ENCODE measurements at places on chromosomes 16 and 17.

DNA sequence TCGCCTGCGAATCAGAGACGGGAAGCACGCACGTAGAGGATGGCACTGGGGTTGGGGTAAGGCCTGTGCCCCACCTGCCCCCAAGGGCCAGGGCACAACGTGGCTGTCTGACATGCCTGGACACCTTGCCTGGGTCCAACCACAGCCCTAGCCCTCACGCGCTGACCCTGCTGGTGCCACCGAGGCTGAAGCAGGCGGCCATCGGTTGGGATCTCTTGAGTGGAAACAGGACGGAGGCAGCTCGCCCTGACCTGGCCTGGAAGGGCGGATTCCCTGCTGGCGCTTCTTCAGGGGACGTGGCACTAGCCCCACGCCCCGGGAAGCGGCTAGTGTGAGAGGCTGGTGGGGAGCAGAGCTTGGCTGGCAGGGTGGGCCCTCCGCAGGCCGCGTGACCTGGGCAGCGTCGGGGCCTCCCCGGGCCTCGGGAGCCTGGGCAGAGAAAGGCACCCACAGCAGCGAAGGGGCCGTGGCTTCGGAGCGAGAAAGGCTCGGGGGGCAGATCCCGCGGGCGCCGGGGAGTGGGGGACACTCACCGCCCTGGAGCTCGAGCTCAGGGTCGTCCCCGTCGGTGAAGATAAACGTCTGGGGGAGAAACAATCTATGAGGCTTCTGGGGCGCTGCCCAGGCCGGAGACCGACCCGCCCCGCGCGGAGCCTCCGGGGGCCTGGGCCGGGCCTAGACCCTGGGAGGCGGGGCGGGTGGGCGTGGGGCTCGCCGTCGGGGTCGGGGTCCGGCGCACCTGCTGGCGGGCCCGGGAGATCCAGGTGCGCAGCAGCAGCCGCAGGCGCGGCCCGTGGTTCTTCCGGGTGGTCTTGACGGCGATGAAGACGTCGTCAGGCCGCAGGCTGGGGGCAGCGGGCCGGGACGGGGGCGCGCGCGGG is 610 bp downstream of the RFNG start:
- DNase-seq: no peak

GRCh38 chr17:14910916-14911315 is 354.2 kb downstream of the PMP22 start:
- DNase-seq: no peak

GRCh38 chr16:9429646-9430330 is 338.3 kb downstream of the HAPSTR1 start:
- DNase-seq: no peak

DNA sequence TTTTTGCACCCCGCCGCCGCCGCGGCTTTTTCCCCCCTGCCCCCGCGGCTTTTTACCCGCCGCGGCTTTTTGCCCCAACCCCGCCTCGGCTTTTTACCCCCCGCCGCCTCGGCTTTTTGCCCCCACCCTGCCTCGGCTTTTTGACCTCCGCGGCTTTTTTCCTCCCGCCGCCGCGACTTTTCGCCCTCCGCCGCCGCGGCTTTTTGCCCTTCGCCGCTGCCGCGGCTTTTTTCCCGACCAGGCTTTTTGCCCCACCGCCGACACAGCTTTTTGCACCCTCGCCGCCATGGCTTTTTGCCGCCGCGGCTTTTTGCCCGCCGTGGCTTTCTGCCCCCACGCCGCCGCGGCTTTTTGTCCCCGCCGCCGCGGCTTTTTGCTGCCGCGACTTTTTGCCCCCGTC is 137.0 kb upstream of the TP53TG3D start:
- no peak for DNase-seq

DNA sequence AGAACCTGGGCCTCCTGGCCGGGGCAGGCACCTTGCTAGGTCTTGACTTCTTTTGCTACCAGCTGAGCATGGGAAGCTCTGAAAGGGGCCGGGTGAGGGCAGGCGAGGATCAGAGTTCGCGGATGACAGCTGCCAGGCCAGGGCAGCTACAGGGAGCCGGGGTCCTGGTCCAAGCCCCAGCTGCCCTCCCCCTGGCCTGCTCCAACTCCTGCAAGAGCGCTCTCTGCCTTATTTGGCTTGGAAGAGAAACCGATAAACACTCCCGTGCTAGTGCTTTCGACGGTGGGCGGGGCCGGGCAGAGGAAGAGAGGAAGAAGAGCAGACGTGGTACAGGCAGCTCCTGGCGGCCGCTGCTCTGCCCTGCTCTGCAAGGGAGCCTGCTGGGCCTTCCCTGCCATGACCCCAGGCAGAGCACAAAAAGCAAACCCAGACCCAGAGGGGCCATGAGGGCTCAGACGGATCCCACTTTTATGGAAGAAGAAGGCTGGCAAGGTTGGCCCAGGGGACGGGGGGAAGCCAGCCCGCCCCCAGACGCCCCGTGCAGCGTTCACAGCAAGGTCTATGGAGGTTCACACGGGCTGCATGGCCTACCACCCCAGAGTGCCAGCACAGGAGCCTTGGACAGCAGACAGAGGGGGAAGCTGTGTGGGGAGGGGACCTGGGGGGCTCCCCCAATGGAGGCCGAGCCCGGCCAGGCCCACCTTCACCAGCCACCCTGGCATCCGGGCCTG is 25.6 kb downstream of the PIEZO1 start:
- DNase-seq: no peak

DNA sequence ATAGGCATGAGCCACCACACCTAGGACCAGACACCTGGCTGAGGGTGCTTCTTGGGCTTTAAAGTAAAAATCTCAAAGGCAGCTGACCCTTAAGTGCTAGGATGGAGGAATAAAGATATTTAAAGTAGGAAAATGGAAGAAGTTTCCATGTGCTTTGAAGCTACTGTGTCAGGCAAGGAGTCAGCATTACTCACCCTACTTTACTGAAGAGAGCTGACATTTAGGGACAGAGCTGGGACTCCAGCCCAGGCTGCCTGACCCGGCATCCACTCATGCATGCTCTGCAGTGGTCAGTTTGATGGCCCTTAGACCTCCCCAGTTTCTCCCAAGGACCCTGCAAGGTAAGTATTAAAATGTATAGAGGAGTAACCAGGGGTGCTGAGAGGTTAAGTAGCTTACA is 124.7 kb upstream of the PLCG2 start:
- no peak for DNase-seq

GRCh38 chr16:54647725-54648221 is 282.9 kb upstream of the IRX5 start:
- DNase-seq: no peak

GRCh38 chr16:66842765-66843164 is 1.4 kb upstream of the CA7 start:
- DNase-seq: no peak

GRCh38 chr16:10870137-10870776 is 6.7 kb upstream of the CIITA start:
- no peak for DNase-seq

DNA sequence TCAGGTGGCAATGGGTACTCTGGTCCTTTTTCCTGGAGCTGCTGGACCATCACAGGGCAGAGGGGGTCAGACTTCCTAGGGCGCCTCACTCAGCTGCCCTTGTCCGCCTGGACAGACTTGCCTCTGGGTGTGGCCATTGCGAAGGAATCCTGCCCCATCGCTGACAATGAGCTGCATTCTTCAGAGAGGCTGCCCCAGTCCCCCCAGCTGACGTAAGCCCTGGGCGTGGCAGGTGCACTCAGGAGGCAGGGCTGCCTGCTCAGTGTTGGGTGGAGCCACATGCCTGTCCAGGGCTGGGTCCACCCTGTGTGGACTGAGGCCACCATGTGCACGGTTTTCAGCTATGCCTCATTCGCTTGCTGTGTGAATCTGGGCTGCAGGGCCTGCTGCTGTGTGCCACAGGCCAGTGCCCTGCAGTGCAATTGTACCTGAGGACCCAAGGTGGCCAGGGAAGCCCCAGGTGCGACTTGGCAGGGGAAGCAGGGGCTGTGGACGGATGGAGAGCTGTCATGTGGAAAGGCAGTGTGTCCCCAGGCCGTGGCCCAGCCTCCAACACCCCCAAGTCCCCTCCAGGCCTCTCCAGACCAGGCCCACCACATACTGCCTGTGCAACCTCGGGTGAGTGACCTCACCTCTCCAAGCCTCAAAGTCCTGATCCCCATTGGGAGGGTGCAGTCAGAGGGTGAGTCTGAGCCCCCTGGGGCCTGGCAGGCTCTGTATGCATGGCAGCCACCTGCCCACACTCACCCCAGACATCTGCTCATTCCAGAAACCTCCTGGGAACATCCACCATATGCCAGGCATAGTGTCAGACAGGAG is 14.0 kb upstream of the MPRIP start:
- DNase-seq: no peak

GRCh38 chr16:81035975-81036750 is 521 bp downstream of the ATMIN start:
- no peak for DNase-seq

DNA sequence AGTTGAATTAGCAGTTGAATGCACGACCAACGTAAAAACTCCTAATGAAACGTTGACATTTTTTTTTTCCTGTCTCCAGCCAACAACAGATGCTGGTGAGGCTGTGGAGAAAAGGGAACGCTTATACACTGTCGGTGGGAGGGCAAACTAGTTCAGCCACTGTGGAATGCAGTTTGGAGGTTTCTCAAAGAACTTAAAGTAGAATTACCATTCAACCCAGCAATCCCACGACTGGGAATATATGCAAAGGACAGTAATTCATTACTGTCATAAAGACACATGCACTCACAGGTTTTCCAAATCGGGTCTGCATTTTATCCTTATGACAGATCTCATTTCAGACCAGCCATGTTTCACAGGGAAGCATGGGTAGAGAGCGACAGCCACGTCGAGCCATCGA is 3.5 kb upstream of the WFDC1 start:
- DNase-seq: no peak

DNA sequence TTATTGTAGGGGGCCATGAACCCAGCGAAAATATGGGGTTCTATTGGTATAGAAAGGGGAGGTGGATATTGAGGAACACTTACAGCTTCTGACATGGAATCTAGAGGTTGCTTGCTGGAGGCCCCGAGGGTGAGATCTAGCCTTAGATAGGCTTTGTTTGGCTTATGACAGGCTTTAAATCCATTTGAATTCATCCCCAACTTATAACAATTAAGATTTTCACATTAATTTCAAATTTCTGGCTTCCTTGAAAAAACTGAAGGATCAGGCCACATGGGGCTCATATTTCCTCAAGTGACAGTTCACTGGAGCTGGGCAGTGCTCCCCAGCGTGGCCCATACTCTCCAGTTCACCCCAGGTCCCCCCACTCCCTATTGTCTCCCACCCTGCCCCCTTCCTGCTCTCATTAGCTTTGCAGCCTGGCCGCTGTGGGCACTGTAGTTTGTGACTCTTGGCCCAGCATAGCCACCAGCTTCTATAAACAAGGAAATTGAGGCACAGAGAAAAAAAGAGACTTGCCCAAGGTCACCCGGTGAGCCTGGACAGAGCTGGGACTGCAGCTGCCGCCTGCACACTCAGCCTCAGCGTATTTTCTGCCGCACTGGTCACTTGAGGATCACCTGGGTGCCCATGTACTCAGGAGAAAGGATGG is 19.8 kb upstream of the ADGRG1 start:
- no peak for DNase-seq

GRCh38 chr16:27381236-27381635 is 20.7 kb upstream of the IL21R start:
- DNase-seq: no peak

GRCh38 chr16:89581045-89581695 is 5.6 kb downstream of the CPNE7 start:
- no peak for DNase-seq

- DNase-seq: no peak
Measured at GRCh38 chr16:668519-669171, 713 bp downstream of the RHOT2 start.

GRCh38 chr17:29158488-29159275 is 21.5 kb downstream of the MYO18A start:
- DNase-seq: no peak

- no peak for DNase-seq
Measured at GRCh38 chr17:82226809-82227628, 1.8 kb upstream of the SLC16A3 start.

DNA sequence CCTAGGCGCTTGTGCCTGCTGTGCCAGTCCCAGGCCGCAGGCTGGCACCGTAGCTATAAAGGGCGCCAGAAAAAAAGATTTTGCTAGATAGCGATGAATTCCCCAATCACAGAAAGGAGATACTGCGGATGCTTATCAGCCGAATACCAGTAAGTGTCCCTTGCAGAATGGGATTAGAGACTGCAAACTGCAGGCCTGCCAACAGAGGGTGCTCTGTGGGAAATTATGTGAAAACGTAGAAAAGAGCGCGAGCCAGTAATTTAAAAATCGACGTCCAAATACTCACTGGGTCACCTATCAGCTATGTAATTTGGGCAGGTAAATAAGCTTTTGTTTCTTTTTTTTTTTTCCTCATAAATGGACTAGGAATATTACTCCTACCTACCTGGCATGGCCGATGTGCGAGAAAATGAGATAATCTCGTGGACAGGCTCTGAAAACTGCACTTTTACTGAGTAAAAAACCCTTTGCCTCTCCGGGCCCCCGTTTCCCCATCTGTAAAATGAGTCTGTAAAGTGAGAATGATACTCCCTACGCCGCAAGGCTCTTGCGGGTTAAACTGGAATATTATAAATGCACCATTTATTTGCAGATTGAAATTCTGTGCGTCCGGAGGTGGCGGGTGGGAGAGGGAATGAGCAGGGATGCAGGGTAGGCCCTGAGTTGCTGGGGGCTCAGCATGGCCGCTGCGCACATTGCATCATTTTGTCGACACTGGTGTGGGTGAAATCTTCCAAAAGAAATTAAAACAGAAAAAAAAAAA is 1.2 kb upstream of the COG1 start:
- peak; percentile 39 for DNase-seq

DNA sequence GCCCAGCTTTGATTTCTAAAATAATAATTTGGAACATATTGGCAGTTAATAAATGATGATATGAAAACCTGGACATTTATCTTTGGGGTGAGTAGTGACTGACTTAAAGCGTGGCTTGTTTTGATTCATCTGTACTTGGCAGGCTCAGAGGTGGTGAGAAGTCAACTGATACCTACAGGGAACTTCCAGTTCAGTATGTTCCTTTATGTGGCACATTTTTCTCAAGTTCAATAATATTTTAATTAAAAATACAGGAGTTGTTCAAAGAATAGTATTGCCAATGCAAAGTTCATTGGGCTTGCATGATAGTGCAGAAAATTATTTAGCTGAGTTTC is 34.3 kb downstream of the SLC47A1 start:
- no peak for DNase-seq

GRCh38 chr17:59464246-59464645 is 101.2 kb upstream of the DHX40 start:
- DNase-seq: no peak

DNA sequence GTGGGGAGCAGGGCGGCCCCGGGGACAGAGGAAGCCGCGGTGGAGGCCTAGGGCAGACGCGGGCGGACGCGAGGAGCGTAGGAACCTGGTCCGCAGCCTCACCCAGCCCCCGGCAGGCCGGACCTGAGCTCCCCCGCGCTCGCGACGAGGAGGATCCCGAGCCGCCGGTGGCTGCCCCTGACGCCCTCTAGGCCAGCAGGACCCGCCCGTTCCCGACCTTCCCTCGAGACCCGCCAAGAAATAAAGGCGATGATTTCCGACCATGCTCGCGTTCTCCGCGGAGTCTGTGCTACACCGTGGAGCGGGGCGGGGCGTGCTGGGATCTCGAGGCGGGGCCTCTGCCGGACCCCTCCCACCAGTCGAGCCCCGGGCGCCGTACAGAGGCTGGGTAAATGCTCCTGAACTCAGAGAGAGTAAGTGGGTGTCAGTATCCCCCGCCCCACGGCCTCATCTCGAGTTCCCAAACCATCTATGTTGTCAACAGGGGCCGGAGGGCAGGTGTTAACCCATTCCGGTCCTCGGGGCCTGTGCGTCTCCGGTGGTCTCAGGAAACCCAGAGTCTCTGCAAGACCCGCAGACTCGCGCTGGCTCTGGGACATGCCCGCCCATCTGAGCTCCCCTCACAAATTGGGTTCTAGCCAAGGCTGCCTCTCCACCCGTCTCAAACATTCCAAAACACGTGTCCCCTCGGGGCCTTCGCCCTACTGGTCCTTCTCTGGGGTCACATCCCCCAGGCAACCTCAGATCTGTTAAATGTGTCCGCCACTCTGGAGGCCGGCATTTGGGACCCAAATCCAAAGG is 13.7 kb downstream of the SYCE1L start:
- DNase-seq: peak; percentile 56

All from NCI-H1105 (cell line).